ENCODE measurements at places on chromosomes 16 and 17. TPM values are rescaled to one million over a fixed set of nuclear protein-coding genes. Genes with fewer than 3 reads are reported as not detected.
A peak's percentile ranks its signal among the peaks of the same experiment; 100 is the strongest.

- no peak for DNase-seq
These were observed 1879.9 kb downstream of the TP53TG3F start for GRCh38 chr16:35339337-35339736.

DNA sequence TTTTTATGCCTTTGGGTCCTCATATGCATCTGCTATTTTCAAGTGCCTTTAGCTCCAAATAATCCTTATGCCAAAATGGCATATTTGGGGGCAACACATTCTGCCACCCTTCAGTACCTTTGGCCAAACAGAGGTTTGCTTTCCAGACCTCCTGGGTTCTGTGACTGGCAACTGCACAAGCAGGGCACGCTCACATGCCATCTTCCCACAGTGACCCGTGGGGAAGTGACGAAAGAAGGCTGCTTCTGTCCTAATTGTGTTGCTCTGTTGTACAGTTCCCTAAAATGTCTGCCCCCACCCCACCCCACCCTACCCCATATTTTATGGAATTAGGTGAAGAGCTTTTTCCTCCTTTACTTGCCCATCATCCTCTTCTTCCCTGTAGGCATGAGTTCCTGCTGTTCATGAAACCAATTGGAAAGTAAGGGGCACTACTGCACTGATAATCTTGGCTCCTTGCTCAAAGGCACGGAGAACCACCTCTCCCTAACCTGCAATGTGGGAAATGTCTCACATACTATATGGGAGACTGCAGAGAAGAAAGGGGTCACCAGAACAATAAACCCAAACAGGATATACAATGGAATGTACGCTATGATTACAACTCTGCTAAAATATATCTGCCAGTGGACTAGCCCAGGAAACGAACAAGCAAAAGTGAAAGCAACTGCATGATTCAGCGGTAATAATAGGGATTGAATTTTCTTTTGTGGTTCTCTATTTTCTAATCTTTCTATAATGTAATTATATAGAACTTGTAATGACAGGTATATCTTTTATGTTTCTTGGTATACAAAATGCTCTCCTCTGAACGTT lies 3.3 kb upstream of the SLFN12L start:
- peak; percentile 72 for DNase-seq

DNA sequence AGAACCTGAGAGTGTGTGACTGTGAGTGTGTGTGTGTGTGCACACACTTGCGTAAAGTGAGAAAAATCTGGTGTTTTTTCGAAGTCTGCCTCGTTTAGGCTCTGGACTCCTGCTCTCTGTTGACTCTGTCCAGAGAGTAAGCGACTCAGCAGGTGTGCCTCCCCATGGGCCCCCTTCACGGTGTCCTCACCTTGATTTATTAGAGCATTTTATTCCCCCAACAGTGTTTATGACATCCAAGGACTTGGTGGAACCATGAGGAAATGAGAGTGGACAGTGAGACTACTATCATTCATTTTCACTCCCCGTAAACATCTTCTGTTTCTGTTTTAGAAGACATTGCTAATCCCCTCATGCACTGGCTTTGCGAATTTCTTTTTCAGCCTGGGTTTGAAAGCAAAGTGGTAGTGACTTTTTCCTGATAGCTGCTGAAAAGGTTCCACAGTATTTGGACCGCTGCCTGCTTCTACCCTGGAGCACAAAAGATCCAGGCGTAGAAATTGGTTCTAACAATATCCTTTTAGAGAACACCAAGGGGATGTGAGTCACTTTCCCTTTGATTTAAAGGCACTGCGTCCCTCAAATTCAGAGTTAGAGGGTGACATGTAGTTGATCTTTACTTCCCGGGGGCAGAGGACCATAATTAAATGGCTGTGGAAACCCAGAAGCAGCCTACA lies 218.2 kb downstream of the WWOX start:
- no peak for DNase-seq

- no peak for DNase-seq
These were observed 1.0 kb upstream of the SIRT7 start for GRCh38 chr17:81918832-81919545.

DNA sequence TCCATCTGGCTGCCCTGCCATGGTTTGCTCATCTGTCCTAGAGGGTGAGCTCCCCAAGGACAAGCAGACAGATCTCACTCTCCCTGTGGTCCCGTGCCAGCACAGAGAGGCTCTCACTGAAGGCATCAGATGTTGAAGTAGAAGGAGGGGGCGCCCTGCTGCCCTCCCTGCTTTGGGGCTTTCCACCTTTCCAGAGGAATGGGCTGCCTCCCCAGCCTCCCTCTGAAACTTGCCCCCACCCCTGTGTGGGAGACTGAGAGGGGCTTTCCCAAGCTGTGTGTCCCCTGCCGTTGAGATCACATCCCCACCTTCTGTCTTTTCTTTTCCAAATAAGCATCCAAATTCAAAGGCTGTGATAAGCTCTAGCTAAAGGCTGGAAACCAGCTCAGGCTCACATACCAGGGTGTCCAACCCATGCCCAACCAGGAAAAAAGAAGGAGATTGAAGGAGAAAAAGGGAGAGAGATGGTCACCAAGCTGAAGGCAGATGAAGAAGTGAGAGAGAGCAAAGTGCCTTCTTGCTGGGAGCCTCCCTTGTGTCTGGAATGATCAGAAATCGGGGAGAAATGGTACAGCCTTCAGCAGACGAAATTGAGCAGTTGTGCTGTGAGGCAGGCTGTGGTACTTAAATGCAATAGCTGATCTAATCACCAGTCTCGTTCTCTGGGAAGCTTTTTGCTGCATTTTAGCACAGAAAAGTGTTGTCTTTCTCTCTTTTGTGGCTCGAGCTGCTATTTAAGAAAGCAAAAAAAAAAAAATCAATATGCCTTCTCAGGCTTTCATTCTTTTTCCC lies 145.9 kb upstream of the LHX1 start:
- no peak for DNase-seq

- no peak for DNase-seq
These were observed 66.5 kb downstream of the RBFOX3 start for GRCh38 chr17:79544142-79544914.

- no peak for DNase-seq
These were observed 354.8 kb downstream of the SEC14L1 start for GRCh38 chr17:77495575-77495974.

DNA sequence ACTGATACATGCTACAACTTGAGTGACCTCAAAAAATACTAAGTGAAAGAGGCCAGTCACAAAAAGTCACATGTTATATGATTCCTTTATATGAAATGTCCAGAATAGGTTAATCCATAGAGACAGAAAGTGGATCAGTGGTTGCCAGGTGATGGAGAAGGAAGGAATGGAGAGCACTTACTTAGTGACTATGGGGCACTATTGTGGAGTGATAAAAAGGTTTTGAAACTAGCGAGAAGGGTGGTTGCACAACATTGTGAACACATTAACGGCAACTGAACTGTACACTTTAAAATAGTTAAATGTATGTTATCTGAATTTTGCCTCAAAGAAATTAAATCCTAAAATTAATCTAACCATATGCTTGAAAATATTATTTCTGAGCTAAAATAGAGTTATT lies 25.9 kb downstream of the AMFR start:
- no peak for DNase-seq

DNA sequence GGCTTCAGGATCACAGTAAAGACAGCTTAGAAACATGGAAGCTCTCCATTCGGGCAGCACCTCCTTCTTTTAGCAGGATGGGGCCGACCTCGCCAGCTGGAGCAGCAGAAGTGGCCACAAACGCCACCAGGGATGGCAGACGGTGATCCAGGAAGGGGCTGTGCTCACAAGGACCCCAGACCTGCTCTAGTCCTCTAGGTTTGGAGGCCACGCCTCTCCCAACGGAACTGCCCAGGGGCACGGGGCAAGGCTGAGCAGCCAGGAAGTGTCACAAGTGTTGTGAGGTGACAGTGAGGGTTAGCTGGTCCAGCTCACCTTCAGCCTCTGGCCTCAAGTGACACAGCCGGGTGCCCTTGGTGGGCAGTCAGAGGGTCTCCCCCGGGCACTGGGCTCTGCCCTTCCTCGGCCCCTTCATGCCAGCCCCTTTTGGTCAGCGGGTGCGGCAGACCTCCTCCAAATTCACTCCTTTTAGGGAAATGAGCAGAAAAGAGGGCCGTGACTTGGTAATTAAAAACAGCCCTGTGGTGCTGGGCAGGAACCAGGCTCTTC lies 20.4 kb downstream of the CEP295NL start:
- no peak for DNase-seq

DNA sequence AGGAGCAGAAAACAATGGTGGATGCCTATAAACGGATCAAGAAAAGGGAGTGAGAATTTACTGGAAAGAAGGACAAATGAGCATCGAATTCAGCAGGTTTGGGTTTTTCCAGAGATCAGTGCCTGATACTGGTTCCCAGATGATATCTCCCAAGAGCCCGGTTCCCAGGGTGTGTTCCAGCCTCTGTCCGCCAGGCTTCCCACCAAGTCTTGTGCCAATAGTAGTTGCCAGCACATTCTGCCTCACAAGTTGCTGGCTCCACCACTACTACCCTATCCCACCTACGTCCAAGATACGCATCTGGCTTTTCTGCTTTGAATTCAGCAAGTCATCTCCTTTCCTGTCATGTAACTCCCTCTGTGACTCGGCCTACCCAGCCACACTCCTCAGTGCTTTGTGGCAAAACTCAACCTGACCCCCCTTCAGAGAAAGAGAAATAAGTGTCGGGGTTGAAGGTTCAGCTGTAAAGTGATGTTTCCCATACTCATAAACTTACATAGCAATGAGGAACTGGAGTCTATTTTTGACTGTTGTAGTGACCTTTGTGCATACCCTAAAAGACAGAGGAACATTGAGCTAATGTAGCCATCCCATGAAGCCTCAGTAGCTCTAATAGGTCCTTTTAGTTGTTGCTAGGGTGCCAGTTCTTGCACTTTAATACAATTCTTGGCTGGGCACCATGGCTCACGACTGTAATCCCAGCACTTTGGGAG lies 277.0 kb downstream of the IRX3 start:
- DNase-seq, result no peak

DNA sequence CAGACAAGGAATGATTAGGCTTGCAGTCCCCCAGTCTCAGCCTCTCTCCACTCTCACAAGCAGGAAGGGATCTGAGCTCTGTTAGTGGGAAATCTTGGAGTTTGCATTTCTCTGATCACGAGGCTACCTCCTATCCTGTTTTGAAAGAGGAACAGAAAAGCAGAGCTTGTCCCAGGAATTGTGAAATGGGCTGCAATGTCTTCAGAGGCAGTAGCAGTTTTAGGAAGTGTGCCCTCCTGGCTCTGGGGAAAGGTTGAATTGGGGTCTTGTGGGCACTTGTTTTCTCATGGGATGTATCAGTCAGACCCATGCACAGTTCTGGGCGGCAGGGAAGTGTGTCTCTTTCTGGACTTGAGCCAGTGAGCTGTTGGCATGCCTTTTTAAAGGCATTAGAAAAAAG lies 22.8 kb downstream of the NUP85 start:
- DNase-seq, result peak; percentile 11

DNA sequence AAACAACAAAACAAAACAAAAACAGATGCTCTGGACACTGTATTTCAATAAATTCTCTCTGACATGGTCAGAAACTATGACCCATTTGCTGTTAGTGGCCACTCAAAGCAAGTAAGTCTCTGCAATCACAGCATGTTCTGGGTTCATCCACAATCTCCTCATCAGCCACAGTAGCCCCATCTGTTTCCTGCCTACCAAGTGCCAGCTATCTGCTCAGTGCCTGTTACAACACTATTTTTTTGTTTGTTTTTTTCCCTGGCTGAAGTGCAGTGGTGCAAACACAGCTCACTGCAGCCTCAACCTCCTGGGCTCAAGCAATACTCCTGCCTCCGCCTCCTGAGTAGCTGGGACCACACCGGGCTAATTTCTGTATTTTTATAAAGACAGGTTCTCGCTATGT lies 137.9 kb downstream of the SOX9 start:
- DNase-seq, result no peak

DNA sequence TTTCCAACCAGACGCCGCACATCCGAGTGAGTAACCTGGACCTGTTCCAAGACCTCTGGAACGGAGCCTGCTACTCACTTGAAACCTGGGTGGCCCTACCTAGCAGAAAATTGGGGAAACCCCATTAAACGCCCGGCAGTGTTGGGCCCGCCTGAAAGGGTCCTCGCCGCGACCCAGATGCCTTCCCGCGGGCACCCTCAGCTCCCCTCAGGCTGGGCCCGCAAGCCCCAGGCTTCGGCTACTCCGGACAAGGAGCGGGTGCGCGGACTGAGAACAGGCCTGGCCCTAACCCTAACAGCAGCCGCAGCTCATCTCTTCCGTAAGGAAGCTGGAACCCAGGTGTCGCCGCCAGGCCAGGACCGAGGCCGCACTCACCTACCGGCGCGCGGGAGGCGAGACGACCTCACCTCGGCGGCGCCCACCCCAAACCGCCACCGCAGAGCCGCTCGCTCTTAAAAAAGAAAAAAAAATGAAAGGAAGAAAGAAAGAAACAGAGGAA lies 344 bp downstream of the PSME3IP1 start:
- DNase-seq, result peak; percentile 59

DNA sequence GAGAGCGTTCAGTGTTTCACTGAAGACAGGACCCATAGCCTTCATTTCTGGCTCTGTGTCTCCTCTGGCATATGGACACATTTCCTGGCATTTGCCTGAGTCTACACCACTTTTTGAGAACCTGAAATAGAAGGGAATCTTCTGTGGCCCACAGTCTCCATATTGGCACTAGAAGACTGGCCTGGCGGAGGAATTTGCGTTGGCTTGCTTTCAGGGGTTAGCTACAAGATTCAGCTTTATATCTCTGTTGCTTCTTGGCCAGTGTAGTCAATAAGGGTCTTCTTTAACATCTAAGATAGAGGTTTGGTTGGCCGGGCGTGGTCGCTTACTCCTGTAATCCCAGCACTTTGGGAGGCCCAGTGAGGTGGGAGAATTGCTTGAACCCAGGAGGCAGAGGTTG lies 12.8 kb upstream of the CLEC18C start:
- no peak for DNase-seq

GRCh38 chr16:29680180-29680598 lies 1.2 kb downstream of the QPRT start:
- peak; percentile 34 for DNase-seq

- DNase-seq, result no peak
These were observed 9.0 kb upstream of the PRR35 start for GRCh38 chr16:551210-551609.

- DNase-seq, result no peak
These were observed 133.2 kb upstream of the HS3ST3A1 start for GRCh38 chr17:13734880-13735279.

- peak; percentile 84 for DNase-seq
These were observed 66.7 kb downstream of the SOX9 start for GRCh38 chr17:72187556-72187955.

GRCh38 chr16:82639263-82639662 lies 12.5 kb downstream of the CDH13 start:
- DNase-seq, result no peak

GRCh38 chr16:25796239-25796638 lies 104.5 kb downstream of the HS3ST4 start:
- DNase-seq, result no peak

ALOX15B gene
- total RNA-seq, result 3.4 TPM

PIRT gene
- 0.26 TPM for total RNA-seq

ITGB4 gene
- 47.8 TPM for total RNA-seq
